T-helper 2 cell (primary cell): ENCODE measurements at places on chromosomes 7 and 10.

GRCh38 chr10:117574498-117575146, 32.1 kb downstream of the EMX2 start:
- no peak for DNase-seq

DNA sequence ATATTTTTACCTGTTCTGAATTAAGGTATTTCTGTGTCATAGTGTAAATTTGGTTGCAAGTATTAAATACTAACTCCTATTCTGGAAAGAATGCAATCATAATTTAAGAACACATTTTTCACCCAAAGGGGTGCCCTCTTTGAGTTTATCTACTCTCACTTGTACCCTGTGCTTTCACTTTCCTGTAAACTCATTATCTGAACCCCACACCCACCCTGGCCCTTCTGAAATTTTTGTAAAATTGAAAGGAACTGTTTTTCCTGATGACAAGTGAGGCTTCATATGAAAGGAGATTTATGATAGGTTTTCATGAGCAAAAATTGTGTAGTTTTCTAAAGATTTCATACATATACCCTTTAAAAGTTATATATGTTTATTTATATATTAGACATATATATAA, 134.5 kb downstream of the WNT2 start:
- no peak for DNase-seq

DNA sequence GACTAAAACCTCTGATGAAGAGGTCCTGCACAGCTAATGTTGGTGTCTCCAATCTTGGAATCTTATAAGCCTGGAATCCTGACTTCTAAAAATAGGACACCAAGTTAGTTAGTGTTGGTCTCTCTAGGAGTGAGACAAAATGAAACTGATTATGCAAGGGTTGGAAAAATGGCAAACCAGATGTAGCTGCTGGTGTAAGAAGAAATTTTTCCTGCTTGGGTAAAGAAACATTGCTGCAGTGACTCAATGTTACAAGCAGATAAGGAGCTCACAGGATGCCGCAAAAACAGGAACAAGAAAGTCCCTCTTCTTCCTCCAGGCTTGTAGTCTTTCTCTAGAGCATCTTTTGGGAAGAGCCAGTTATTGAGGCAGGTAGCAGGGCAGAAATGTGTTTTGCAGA, 449.0 kb downstream of the ETV1 start:
- DNase-seq, result no peak

GRCh38 chr7:6476596-6477317, 29.0 kb upstream of the DAGLB start:
- DNase-seq, result no peak

GRCh38 chr10:103492655-103493261, 747 bp upstream of the NEURL1 start:
- DNase-seq, result no peak

DNA sequence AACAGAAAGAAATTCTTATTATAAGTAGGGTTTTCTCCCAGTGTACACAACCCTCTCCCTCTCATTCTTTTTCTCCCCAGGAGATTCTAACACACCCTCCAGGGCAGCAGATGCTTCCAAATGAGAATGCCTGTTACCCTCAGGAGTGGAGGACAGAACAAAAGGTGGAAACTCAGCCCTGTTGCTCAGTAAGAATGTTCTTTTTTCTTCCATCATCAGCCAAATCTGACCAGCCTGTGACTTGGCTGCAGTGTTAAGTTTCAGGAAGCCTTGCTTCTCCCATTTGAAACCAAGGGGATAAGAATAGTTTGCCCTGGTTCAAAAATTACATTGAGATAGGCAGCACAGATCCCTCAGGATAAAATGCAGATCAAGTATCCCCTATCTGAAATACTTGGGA, 77.5 kb upstream of the EEPD1 start:
- DNase-seq, result no peak

DNA sequence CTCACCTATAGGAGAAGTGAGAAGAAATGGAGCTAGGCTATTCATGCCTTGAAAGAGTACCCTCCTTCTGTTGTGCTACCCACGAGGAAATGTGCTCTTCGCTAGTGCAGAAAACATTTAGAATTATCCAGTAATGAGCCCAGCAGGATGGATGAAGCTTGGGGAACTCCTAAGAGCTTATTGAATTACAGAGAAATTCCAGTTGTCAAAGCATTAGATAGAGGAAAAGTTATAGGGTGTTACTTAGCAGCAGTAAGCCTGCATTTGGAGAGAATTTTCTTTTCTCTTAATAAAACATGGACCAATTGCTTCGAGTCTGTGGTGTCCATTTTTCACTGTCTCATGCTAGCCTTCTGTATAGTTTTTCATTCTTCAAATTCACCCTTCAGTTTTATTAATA, 5.0 kb downstream of the R3HCC1L start:
- no peak for DNase-seq

DNA sequence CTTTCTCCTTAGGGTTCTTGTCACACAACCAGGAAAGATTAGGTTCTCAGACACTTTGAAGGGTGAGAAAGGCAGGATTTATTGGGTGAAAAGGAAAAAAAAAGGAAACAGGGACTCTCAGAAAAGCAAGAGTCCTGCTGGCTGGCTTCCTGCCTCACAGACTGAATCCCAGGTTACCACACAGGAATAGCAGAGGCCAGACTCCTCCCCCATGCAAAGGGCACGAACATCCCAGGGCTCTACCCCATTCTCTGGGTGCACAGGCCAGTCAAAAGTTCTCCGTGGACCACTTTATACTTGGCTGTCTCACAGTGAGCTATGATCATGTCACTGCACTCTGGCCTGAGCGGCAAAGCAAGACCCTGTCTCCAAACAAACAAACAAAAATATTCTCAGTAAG, 42.6 kb downstream of the HOXA1 start:
- DNase-seq, result no peak

- DNase-seq, result no peak
These were observed 73.9 kb upstream of the TNRC18 start for GRCh38 chr7:5497295-5498103.

- DNase-seq, result no peak
These were observed 61.8 kb upstream of the IL6 start for GRCh38 chr7:22664988-22665798.

DNA sequence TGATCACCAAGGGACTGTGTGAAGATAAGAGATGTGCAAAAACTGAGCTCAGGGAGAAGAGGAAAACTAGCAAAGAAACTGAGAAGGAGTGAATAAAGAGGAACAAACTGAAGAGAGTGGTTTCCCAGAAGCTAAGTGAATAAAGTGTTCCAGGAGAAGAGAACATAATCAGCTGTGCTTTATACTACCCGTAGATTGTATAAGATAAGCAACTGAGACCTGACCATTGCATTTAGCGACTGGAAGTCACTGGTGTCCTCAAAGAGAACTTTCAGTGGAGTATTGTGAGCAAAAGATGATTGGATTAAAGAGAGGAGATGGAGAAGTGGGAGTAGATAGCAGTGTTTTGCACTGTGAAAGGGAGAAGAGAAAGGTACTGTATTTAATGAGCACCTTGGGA, 14.6 kb downstream of the PHTF2 start:
- DNase-seq, result no peak

- no peak for DNase-seq
These were observed 10.1 kb upstream of the LAT2 start for GRCh38 chr7:74199551-74200355.

GRCh38 chr10:77987671-77988255, 41.6 kb downstream of the POLR3A start:
- DNase-seq, result no peak

DNA sequence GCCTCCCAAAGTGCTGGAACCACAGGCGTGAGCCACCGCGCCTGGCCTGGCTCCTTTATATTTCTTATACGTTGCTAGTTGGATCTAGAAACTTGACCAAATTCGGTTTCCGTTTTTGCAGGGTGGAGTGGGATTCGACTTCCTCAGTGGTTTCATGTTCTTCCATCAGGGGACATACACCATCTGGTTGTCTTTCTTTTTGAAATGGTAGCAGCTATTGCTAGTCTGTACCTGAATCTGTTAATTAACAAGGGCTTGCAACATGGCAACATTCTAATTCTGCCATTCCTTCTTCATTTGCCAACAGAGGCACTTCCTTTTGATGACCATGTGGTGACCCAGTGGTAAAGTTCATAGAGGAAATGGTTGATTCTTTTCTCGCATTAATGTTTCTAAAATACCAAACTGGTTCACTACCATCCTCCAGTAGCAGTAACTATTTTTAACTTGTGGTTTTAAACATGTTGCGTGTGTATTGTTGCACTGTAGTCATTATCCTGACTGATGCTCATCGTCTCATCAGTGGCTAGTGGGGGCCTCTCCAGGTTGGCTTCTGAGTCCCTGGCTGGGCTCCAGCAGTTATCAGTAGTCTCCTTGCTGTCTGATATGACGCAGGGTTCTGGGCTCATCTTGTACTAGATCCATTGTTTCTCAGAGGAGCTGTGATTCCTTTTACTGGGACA, 159.2 kb downstream of the RGS10 start:
- DNase-seq, result no peak

DNA sequence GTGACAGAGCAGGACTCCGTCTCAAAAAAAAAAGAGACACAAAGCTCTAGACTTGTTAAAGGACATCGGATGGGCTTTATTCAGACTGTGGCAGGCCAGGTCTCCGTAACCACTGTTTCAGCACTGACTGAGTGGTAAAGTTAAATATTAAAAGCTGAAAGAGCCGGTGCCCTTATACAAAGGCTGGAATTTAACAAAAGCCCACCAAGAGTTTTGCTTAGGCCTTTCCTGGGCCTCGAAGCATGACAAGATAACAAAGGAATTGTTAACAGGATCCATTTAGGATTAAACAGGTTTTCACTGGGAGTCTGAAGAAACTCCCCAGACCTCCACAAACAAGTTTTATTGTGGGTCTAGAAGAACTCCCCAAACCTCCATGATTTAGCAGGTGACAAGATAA, 727.8 kb downstream of the TYW1 start:
- no peak for DNase-seq

GRCh38 chr7:64101126-64101942, 56.1 kb downstream of the ZNF727 start:
- DNase-seq, result no peak

- no peak for DNase-seq
These were observed 2.6 kb downstream of the FUOM start for GRCh38 chr10:133355266-133355665.

GRCh38 chr7:84629216-84629615, 434.6 kb upstream of the SEMA3A start:
- DNase-seq, result no peak

DNA sequence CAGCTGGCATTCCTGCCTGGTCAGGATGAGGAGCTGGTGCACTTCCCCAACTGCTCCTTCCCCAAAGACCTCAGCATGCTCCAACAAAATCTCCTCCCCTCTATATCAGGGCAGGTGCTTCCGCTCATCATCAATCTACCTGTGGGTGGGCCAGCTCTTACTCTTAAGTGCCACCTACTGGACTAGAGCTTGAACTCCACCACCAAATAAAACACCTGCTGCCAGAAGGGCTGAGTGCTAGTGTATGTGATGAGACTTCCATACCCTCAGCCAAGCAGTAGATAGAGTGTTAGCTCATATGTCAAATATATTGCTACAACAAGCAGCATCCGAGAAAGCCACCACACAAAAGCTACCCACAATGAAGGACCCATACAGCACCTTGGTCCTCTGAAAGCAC, 264.3 kb downstream of the RNLS start:
- DNase-seq, result no peak

DNA sequence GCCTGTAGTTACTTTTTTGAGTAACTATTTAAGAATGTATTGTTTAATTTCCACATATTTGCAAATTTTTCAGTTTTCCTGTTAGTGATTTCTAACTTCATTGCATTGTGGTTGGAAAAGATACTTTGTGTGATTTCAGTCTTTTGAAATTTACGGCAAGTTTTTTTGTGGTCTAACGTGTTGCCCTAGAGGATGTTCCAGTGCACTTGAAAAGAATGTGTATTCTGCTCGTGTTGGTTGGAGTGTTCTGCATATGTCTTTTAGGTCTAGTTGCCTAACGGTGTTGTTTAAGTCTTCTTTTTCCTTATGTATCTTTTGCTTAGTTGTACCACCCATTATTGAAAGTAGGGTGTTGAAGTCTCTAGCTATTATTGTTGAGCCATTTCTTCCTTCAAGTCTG, 59.7 kb downstream of the LCOR start:
- peak; percentile 46 for DNase-seq

DNA sequence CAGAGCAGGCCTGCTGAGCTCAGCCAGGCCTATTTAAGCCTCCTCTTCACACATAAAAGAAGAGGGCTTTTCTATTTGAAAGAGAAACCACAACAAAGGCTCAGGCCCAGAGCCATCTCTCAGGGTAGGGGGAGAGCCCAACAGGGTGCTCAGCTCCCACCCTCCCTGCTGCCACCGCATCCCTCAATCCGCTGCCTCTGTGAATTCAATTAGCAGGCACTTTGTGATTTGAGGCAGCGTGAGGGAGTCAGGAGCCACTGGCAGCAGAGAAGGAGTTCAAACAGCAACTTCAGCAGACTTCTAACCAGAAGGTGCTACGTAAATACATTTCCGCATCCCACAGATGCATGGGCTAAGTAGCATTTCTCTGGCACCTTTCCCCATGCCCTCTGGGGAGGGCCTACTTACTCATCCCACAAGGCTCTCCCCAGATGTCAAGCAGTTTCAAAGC, 45.2 kb downstream of the LRRC20 start:
- DNase-seq, result no peak

DNA sequence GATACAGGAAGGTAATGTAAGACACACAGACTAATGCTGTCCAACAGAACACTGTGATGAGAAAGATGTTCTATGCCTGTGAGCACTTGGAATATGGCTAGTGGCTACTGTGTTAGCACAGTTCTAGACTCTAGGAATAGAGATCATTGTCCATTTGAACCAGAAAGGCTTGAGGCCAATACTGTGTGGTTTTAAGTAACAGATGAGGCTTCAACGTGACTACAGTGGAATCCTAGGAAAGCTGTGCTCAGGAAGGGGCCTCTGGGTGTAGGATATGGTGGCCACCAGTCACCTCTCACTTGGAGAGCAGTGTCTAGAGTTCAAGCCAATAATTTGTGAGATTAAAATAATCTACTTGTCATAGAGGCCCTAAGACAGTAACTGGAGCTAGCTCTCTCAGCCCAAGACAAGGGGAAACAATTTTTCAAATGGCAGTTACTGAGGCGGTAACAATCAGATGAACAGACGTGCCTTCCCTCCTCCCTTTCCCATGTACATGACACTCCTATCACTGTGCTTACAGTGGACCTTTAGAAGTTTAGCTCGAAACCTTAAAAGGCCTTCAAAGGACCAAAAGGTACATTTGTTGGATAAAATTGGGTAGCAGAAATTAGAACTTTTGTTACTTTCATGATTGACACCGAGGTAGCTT, 10.2 kb downstream of the ZDHHC16 start:
- no peak for DNase-seq

GRCh38 chr10:82452046-82452445, 577.1 kb downstream of the NRG3 start:
- DNase-seq, result no peak

DNA sequence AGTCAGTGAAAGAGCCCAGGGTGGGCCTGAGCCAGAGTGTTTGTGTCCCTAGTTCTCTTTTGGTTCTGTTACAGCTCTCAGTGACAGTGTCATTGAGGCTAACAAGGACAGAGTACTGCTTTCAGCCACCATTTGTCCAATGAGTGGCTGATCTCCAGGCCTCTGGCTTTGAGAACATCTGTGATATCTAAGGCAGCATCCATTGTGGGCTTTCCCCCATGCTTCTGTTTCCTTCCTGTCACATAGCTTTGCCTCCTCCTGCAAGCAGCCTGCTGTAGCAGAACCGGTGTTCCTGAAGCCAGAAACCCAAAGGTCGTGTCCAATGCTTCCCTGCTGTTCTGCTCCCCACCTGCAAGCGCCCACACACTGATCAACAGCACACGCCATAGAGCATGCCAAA, 68.4 kb downstream of the IKZF1 start:
- no peak for DNase-seq

GRCh38 chr7:70512144-70512543, 619.8 kb upstream of the GALNT17 start:
- DNase-seq, result no peak
